ENCODE measurements at places on chromosomes 13 and 19.

- DNase-seq, result peak; percentile 55
Measured at GRCh38 chr19:53866865-53867224, 838 bp upstream of the MYADM start.

DNA sequence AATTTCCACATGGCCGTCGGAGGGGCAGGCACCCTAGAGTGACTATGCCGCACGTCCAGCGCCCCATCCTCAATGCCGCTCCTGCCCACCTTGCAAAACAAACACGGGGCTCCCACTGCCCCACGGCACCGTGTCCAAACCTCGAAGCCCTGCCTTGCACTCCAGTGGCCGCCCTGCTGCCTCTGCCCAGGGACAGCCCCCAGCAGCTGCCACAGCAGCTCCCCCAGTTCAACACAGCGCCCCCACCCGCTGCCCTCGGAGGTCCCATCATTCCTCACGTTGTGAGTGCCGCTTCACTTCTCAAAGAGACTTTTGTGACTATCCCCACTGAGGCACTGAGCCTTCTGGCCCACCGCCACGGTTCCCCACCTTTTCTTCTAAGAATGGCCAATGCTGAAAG is 22.3 kb upstream of the TMEM160 start:
- DNase-seq, result no peak

- no peak for DNase-seq
Measured at GRCh38 chr19:35843676-35844481, 8.4 kb downstream of the NPHS1 start.

DNA sequence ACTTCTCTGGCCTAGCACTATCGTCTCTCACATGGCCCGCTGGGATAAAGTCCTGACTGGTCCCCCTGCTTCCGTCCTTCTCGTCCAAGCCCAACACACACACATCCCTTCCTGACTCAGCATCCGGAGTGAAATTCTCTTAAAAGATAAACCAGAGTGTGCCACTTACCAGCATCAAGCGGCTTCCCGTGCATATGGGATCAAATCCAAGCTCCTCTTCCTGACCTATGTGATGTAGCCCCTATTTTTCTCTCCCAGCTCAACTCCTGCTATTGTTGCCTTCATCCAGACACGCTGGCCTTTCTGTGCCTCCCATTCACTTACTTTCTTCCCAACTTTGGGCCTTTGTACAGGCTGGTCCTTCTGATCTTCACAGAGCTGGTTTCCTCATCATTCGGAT is 530.4 kb downstream of the DIAPH3 start:
- no peak for DNase-seq

DNA sequence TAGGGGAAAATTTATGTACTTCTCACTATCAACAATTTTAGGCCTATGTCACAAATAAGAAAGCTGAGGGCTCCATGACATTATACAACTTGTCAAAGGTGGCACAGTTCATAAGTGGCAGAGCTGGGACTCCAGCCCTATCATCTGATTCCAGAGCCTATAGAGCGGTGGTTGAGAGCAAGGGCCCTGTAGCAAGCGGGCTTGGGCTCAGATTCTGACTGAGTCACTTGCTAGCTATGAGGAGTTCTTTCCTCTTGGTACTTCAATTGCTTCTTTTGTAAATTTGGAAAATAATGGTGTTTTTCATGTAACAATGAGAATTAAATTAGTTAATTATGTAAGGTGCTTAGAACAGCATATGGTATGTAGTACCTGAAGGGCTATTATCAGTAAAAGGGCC is 28.7 kb upstream of the FAM216B start:
- no peak for DNase-seq

DNA sequence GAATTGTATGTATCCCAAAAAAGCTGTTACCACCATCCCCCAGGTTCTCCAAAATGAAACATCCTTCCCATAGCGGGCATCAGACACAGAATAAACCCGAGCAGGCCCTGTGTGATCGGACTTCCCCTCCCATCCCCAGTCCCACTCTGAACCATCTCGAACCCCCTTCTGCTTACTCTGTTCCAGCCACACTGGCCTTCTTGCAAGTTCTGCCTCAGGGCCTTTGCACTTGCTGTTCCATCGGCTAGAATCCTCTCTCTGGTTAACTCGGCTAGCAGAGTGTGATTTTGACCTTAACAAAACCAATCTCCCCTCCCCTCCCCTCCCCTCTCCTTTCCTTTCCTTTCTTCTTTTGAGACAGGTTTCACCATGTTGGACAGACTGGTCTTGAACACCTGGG is 15.7 kb downstream of the AP2S1 start:
- no peak for DNase-seq

DNA sequence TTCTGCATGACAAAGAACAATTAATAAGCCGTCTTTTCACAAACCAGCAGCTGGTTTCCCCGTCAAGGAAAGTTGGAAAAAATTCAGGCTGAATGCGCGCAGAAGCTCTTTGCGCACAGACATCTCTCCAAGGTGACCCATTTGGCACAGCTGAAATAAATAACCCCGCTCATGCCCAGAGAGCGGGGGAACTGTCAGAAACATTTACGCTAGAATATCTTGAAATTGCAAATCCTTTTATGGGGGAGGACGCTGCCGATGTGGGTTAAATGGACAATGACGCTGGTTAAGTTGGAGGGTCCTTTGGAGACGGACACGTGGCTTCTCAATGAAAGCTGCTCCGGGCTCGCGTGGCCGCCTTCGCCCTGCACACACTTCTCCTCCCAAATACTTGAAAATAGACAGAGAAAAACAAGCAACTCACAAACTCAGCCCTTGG is 30.6 kb downstream of the GSX1 start:
- no peak for DNase-seq

DNA sequence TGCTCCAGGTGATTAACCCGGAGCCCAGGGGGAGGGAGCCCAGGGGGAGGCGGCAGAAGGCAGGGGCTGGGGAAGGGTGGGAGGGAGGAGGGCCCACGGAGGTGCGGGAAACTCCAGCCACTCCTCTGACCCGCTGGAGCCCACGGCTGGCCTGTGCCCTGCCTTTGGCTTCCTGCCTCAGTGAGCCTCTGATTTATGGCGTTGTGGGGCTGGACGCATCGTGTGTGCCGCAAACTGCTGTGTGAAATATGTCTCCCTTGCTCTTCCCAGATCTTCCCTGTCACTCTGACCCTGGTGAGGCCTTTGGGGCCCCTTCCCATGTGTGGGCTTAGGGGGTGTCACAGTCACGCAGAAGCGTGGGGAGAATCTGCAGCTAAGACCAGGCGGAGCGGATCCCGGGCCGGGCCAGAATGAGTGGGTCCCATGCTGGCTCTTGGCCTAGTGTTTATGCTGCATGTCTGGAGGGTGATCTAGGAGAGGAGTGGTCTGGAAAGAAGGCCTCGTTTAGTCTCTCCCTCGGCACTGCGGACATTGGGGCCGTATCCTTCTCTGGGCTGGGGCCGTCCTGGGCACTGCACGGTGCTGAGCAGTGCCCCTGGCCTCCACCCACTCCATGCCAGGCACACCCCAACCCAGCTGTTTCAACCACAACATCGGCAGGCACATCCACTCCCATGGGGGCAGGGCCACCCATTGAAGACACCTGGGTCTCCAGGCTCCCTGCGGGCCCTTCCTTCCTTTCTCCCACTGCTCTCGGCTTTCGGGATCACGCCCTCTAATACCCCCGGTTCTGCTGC is 123.0 kb downstream of the KDM4B start:
- no peak for DNase-seq

- no peak for DNase-seq
Measured at GRCh38 chr19:20313894-20314293, 146.9 kb downstream of the ZNF486 start.

GRCh38 chr13:23701636-23702035 is 131.4 kb downstream of the TNFRSF19 start:
- no peak for DNase-seq

GRCh38 chr13:113820813-113821651 is 42.8 kb downstream of the GAS6 start:
- DNase-seq, result peak; percentile 57

- DNase-seq, result no peak
Measured at GRCh38 chr19:42121656-42122069, 10.6 kb downstream of the POU2F2 start.

GRCh38 chr13:92175330-92175729 is 776.9 kb downstream of the GPC5 start:
- no peak for DNase-seq

GRCh38 chr13:40158218-40158617 is 502.8 kb downstream of the COG6 start:
- DNase-seq, result no peak

DNA sequence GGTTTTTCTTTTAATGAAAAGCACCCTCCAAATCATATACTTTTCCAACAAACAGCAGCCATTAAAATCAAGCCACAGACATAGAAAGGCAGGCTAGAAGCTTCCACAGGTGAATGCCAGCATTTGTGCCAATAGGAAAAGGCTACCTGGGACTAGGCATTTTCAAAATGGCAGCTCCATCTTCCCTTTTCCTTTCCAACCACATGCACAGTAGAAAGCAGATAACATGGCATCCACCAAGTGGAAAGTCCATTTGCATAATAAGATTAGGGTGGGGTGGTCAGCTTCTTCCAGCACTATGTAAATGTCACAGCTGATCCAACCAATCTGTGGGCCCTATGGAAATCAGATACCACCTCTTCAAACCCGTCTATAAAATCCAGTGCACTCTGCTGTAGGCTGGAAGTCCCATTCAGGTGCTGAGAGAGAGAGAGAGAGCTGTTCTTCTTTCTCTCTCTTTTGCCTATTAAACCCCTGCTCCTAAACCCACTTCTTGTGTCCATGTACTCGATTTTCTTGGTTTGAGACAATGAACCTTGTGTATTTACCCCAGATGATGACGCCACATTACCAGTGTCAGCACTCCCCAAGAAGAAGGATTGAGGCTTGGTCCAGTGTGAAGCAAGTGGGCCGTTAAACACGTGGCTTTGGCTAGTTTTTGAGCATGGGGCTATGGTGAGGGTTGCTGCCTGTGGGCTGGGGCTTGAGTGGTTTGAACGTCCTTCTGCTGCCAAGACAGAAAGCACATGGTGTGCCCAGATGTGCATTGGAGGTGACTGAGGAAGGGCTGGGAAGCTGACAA is 24.2 kb upstream of the IGFL1 start:
- DNase-seq, result no peak
